ENCODE measurements at places on chromosomes 12 and 14.

DNA sequence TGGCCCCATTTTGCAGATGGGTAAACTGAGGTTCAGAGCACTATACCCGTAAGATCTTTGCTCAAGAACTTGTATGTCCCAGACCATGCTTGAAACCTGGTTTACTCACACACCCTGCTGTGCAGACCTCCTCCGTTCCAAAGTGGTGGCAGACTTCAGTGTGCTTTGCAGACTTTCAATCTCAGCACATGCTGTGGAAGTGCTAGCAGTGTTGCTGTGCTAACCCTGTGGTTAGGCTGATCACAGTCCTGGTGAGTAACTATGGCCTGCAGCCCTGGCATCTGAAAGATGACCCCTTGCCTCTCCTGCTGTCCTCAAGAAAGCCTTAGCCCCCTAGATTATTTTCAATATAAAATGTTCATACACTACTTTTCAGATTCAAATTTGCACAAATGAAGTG lies 450.6 kb downstream of the DPF3 start:
- DNase-seq, result no peak

GRCh38 chr14:64005822-64006221 lies 153.0 kb downstream of the SYNE2 start:
- DNase-seq, result no peak

- no peak for DNase-seq
These were observed 98.9 kb upstream of the EGLN3 start for GRCh38 chr14:34049790-34050189.

DNA sequence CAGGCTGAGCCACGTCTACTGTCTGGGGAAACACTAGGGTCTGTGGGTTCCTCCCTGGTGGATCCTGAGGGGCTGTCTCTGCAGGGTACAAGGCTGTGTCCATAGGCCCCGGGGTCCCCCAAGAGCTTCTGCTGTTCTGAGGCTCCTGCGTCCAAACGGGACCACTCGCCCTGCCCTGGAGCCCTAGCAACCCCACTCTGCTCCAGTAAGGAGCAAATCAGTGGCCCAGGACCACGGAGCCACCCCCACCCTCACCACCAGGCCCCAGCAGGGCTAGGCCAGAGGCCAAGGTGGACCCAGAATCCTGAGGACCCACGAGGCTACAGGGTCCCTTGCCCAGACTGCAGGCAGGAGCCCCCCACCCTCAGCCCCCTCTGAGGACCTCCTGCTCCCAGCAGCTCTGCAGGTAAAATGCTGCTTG lies 75.1 kb upstream of the GALNT9 start:
- DNase-seq, result no peak

DNA sequence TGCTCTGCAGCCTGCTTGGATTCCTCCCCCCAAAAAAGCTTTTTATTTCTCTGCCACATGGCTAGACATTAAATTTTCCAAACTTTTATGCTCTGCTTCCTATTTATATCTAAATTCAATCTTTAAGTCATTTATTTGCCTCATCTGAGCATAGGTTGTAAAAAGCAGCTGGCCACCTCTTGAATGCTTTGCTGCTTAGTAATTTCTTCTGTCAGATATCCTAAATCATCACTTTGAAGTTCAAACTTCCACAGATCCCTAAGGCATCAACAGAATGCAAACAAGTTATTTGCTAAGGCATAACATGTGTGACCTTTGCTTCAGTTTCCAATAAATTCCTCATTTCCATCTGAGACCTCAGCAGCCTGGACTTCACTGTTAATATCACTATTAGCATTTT lies 209.6 kb downstream of the FSCB start:
- DNase-seq, result no peak

DNA sequence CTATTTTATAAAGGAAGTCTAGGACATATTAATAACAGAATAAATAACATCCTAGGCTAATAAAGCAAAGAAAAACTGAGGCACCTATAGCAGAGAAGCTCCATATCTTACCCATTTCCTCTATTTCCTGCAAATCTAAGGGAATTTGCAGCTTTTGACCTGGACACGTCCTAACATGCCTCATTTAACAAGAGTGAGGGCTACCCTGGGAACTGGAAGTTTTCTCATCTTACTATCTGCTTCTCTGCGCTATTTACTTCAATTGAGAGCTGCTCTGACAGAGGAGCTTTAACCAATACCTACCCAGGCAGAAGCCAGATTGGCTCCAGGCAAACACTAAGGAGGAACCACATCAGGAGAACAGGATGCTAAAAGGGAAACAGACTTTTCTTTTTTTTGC lies 5.7 kb downstream of the YBX3 start:
- DNase-seq, result no peak

- DNase-seq, result no peak
These were observed 69.9 kb downstream of the ASCL4 start for GRCh38 chr12:107844312-107844921.

GRCh38 chr12:109557200-109557599 lies 16.1 kb downstream of the MMAB start:
- no peak for DNase-seq

DNA sequence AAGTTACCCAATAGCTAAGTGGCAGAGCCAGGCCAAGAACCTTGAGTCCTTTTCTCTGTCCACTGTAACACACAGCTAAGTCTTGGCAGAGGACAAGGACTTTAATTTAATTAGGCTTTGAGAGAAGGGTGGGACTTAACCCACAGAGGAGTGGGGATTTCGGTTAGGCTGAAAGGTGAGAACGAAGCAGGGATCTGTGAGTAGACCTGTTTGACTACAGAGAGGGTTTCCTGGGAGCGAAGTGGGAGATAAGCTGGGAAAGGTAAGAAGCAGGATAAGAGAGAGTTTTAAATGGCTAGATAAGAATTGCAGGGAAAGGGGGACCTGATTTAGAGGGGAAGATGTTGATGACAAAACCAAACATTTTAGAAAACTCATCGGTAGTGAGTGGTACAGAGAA lies 2.0 kb upstream of the PPFIBP1 start:
- no peak for DNase-seq

- DNase-seq, result no peak
These were observed 29.8 kb downstream of the ERG28 start for GRCh38 chr14:75630695-75631452.

GRCh38 chr12:78324234-78324633 lies 493.5 kb downstream of the NAV3 start:
- DNase-seq, result no peak

DNA sequence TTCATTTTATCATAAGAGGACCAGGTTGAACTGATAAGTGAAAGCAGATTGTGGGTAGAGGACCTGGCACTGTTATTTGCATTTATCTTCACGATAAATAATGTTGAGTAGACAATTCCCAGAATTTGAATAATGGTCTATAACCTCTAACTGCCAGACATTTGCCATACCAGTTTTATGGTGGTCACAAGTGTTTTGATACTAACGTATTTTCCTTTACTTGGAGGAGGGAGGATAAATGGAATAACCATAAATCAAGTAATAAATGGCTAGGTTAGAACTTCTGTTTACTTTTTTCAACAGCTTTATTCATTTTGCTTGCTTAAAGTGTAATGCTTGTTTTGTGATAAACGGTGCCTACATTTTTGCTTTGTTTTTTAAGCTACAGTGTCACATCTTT lies 9.5 kb downstream of the PAX9 start:
- no peak for DNase-seq

- no peak for DNase-seq
These were observed 24.8 kb downstream of the FOS start for GRCh38 chr14:75303381-75303789.

GRCh38 chr12:5428332-5429221 lies 3.3 kb upstream of the NTF3 start:
- no peak for DNase-seq

- no peak for DNase-seq
These were observed 780 bp downstream of the TBC1D15 start for GRCh38 chr12:71840231-71840847.

GRCh38 chr12:2925322-2925995 lies 33.7 kb upstream of the TEAD4 start:
- DNase-seq, result no peak

DNA sequence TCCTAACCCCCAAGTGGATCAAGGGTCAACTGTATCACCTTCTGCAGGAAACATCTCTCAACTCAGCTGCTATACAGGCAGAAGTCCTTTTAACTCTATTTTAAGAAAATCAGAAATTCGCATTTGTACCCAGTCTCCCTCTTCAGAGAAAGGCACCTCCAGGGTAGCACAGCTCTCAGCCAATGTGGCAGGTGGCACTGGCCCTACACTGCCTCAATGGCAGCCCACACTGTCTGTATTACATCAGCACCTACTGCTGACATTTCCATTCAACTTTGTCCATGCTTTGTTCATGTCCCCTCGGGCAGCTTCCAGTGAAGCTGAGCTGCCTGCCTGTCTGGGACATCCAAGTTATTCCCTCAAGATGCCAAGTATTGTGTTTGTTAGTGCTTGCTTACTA lies 8.8 kb downstream of the SPTSSA start:
- no peak for DNase-seq

DNA sequence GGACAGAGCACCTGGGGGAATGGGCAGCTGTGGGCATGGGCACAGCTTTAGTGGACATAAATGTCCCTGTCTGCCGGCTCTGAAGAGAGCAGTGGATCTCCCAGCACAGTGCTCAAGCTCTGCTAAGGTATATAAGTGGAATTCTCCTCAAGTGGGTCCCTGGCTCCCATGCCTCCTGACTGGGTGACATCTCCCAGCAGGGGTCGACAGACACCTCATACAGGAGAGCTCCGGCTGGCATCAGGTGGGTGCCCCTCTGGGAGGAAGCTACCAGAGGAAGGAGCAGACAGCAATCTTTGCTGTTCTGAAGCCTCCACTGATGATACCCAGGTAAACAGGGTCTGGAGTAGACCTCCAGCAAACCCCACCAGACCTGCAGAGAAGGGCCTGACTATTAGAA lies 25.0 kb upstream of the NUAK1 start:
- DNase-seq, result no peak

- DNase-seq, result no peak
These were observed 11.7 kb upstream of the ITGB7 start for GRCh38 chr12:53218551-53219291.

GRCh38 chr12:2183556-2184541 lies 131.1 kb downstream of the CACNA1C start:
- DNase-seq, result no peak

DNA sequence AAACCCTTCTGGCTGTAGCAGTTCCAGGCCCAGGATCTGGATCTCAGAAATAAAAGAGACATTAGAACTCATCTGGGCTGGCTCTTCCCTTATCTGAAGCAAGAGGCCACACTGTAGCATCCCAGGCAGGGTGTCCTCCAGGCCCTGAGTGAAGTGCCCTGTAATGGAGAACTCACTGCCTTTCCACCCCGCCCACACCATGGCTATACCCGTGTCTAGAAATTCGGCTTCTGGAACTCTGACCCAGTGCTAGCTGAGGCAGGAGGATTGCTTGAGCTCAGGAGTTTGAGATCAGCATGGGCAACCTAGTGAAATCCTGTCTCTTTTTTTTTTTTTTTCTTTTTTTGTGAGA lies 23.5 kb upstream of the PLEKHG3 start:
- no peak for DNase-seq
